ENCODE measurements at places on chromosomes 12 and 14.

DNA sequence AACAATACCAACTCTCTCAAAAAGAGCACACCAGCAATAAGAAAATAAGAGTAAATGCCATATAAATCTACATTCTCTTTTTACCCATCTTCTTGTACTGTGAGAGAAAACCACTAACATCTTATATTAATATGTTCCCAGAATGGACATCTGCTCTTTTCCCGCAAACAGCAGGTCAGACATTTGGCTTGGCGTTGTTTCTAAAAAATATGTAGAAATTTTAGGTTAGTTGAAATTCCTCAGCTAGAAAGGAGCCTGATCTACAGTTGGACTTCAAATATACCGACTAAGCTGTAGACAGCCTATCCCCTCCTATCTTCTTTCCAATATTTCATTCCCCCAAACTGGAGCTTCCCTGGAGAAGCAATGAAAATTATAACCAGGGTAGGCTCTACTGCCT lies 88.7 kb downstream of the PPP2R5E start:
- DNase-seq, result no peak

DNA sequence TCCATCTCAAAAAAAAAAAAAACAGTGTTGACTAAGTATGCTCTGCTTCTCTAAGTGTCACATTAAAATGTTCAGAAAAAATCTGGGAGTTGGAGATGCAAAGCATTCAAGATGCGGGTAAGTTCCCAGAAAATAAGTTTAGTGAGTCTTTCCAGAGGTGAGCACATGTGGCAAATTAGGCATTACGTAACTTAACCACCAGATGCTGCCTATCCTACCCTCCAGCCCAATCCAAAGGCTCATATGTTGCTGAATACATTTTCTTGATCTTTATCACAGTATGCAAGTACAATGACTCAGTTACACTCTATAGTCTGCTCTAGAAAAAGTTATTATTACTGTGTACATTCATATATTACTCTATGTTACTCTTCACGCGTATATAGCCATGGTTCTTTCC lies 3.6 kb downstream of the SLC2A14 start:
- no peak for DNase-seq

GRCh38 chr12:121964813-121965643 lies 46.6 kb downstream of the CFAP251 start:
- no peak for DNase-seq

GRCh38 chr12:51827925-51828818 lies 20.3 kb downstream of the FIGNL2 start:
- no peak for DNase-seq

- DNase-seq, result no peak
Observed at GRCh38 chr12:27345376-27345775, 12.7 kb downstream of the BMAL2 start.

DNA sequence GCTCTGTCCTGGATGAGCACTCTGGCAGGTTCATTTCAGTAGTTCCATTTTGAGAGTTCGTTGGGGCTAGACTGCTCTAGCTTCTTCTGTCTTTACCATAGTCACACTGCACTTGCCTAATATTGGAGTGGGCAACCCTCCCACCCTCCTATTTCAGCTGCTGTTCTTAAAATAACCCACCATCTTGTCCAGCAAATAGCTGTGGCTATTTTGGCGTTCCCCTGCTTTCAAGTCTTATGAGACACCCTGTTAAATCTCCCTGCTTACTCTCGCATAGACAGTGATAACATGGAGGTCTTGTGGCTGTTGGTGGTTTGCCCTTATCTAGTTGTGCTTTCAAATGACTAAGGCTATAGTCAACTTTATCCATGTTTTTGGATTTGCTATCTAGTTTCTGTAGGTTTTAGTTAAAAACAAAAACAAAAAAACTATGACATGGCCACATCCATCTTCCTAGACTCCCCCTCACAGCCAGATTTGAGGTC lies 65.5 kb downstream of the LRP6 start:
- no peak for DNase-seq
